ENCODE measurements at places on chromosomes 6 and 20. TPM values are rescaled to one million over a fixed set of nuclear protein-coding genes. Genes with fewer than 3 reads are reported as not detected.

DNA sequence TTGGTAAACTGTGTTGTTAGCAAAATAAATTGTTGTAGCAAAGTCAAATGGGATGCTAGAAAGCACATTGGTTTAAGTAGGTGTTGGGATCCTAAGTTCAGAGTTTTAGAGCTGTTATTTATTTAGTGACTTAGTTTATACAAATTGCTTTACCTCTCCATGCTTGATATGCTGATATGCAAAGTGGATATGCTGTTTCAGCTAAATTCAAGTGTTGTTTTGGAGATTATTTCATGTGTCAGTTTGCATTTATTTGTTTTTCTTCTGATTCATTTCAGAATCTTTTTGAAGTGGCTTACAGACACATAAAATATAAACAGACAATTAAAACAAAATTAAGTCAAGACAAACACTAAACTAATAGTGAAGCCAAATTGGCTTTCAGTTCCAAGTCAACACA is 203.5 kb downstream of the ADGRB3 start:
- no peak for DNase-seq

DNA sequence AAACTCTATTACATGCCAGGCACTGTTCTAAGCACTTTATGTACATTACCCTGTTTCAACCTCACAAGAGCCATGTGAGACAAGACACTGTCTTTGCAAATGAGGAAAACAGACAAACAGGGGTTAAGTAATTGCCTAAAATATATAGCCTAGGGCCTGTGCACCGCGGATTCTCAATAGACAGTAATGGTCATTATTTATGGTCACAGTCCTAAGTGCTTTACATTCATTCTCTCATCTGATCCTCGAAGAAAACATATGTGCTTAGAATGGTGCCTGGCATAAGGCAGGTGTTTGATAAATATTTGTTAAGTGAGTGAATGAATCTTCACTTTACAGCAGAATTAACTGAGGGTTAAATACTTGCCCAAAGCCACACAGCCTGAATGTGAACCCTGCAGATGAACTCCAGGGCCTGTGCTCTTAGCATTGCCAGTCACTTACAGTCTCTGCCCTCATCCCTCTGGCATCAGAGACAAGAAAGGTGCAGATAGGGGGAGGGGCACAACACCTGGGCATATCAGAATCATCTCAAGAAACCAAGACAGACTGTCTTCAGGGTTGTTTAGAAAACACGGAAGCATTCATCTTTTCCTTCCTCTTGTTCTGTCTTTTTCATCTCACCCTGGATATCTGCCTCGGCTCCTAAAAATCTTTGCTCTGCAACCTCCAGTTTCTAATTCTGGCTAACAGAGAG is 92.8 kb upstream of the SASH1 start:
- no peak for DNase-seq

GRCh38 chr6:152124429-152125074 is 317.1 kb downstream of the ESR1 start:
- no peak for DNase-seq

DNA sequence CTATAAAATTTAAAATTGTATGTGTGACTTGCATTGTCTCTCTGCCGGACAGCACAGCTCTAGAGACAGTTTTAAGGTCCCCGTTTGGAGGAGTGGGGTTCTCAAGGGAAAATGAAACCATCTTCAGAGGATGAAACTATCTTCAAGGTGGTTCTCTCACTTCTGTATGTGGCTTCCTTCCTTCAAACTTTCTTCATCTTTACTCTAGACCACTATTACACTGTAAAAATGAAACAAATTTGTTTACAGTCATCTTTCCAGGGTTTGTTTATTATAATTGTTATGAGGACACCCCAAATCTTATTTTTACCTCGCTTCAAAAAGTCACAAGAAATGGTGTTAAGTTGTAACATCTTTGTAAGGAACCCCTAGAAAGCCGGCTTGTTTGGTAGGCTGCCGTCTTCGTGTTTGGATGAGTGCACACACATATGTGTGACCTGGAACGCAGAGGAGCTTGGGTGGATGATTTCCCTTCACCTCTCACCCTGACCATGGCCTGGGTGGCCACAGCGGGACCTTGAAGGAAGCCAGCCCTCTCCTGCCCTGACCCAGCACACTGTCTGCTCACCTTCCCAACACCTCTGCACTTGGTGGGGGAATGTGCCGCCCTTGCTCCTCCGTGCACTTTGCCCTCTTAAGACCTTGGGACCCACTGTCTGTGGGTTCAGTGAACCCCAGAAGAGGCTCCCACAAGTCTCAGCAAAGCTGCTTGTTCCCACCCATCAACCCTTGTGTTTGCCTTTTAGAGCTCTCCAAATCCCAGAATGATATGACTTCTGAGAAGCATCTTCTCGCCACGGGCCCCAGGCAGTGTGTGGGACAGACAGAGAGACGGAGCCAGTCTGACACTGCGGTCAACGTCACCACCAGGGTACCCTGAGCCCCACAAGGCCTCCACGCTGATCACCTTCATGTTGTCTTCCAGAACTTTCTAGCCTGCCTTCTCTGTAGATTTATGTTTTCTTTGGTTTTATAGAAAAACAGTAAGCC is 67.8 kb downstream of the SYTL3 start:
- no peak for DNase-seq

- DNase-seq: no peak
These were observed 22.4 kb upstream of the BACH2 start for GRCh38 chr6:90319044-90319443.

DNA sequence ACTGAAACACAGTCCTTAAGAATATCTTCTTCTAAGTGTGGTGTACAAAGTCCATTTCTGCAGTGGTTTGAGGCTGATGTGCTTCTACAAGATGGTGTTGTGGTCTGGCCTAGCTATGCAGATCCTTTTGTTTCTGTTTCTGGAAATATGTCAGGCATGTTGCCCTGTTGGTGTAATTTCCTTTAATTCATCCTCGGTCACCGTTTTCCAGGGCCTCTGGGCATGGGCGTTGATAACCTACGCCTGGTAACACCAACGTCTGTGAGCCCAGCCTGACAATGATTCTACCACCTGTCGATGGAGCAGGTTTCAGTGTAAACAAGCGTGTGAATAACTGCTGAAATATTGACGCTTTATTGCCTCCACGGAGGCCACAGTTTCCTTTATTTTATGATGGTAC is 33.3 kb upstream of the AFDN start:
- DNase-seq: no peak

DNA sequence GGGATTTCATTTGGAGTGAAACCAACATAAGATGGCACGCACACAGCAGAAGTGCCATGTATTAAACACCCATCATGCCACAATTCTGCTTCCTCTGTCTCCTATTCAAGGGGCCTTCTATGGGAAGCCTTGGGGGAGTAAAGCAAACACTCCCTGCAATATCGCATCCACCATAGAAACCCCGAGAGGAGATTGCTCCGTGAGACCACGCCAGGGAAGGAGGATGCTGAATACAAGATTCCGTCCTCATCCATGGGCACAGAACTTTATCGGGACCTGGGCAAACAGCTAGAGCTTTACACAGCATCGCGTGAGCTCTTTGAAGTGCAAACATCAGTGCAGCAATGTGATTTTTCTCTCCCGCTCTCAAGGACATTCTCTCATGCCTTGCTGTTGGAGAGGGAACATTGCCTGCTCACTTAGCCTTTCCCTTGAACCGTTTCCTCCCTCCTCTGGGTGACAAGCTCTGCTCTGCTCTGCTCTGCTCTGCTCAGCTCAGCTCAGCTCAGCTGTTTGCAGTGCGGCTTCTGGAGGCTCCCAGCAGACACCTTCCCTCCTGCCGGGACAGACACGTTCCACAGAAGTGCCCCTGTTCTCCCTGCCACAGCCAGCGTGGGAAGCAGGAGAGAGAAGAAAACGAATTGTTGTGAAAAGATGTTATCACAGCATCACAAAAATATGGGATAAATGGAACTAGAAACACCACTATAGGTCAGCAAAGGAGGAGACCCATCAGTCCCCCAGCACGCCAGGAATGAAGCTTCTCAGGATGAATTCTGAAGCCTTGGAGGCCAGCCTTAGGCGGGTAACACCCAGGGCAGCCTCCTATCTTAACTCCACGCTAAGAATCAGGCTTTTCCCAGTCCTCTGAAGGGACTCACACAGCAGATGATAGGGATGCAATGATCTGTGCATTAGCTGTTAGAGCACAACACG is 48.2 kb downstream of the RNASET2 start:
- no peak for DNase-seq

DNA sequence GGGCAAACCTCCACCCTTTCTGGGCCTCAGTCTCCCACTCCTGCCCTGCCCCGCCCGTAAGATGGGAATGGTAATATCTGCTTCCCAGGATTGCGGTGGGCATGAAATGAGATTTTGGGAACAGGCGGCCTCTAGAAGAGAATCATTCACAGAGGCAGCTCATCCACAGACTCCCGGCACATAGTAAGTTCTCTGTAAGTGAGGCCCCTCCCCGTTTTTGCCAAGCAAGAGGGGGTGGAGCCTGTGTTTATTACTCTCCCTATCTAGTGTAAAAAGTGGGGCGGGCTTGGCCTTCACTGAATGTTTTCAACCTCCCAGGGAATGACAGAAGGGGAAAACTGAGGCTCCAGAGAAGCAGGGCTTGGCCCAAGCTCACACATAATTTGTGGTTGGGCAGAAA is 20.0 kb downstream of the SUN5 start:
- DNase-seq: peak; percentile 1

DNA sequence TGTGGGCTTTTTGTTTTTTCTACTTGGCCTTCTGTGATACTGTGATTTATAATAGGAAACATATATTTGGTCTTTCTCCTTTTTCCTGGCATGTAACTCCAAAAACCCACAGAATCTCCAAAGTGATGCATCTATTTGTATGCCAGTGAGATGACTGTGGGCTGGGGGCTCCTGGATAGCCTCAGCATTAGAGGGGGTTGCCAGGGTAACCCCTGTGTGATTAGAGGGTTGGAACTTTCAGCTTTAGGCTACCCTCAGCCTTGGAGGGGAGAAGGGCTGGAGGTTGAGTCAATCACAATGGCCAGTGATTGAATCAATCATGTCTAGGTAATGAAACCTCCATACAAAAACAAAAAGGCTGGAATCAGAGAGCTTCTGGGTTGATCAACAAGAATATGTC is 10.6 kb upstream of the SFT2D1 start:
- DNase-seq: no peak

DNA sequence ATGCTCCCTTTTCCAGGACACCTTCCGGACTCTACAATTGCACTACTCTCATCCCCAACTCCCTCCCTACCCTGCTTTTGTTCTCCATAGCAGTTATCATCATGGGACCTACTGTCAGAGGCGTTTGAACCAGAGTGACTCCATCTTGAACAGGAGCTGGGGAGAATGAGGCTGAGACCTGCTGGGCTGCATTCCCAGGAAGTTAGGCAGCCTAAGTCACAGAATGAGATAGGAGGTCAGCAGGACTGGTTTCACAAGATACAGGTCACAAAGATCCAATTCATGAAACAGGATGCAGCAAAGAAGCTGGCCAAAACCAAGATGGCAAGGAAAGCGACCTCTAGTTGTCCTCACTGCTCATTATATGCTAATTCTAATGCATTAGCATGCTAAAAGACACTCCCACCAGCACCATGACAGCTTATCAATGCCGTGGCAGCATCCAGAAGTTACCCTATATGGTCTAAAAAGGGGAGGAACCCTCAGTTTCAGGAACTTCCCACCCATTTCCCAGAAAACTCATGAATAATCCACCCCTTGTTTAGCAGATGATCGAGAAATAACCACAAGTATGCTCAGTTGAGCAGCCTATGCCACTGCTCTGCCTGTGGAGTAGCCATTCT is 15.6 kb downstream of the SLC13A3 start:
- DNase-seq: no peak

- peak; percentile 74 for DNase-seq
These were observed 392.7 kb upstream of the MAN1A1 start for GRCh38 chr6:119742188-119742803.

DNA sequence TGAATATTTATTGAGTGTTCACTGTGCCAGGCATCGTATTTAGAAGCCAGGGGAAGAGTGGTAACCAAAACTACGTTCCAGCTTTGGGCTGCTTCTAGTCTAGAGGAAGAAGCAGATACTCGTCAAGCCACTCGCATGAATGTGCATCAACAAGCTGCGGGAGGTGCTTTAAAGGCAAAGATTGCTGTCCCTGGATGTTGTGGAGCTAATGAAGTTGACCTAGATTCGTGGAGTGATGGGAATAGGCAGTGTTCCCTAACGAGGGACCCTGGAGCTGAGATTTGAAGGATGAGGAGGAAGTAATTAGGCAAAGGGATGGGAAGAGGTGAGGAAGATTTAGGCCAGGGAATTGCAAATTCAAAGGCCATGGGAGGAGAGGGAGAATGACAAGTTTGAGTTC is 118.9 kb downstream of the TMEM170B start:
- DNase-seq: no peak

DNA sequence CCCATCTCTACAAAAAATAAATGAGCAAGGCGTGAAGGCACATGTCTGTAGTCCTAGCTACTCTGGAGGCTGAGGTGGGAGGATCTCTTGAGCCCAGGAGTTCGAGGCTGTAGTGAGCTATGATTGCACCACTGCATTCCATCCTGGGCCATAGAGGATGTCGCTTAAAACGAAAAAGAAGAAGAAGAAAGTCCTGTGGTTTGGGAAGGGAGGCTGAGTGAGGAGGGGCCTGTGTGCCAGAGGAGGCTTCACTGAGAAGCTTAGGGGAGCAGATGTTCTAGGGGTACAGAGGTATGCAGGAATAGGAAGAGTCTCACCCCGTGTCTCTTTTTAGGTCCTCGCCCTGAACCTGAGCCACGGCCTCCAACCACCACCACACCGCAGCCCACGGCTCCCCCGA is 4.2 kb downstream of the MMP9 start:
- DNase-seq: no peak

DNA sequence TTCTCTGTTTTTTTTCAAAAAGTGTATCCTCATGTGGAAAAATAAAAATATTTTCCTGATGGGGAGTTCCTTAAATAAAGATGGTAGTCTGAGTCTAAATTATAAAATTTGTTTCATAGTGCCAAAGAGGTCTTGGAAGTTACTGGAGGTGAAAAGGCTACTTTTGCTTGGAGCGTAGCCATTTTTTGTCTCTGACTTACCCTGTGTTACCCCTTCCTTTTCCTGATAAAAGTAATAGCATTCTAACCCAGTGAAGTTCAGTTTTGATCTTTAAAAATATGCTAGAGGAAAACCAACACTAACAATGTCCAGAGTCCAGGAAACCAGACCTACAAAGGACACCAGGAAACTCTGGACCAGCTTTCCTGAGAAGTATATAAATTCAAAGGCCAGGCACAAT is 112.2 kb upstream of the FOXO3 start:
- no peak for DNase-seq

- DNase-seq: no peak
These were observed 33.3 kb upstream of the SLC22A16 start for GRCh38 chr6:110509617-110510241.

- peak; percentile 46 for DNase-seq
These were observed 130.5 kb downstream of the HFE start for GRCh38 chr6:26217714-26218075.

Gene SLC17A2
- not detected for total RNA-seq

Gene KCNK5
- 33.6 TPM for total RNA-seq

Gene GPLD1
- 0.36 TPM for total RNA-seq

Gene CYP24A1
- not detected for total RNA-seq

Gene LY6G6D
- not detected for total RNA-seq

Gene TENT5A
- 29.5 TPM for total RNA-seq

Gene DDR1
- total RNA-seq: 271 TPM

Gene CTCFL
- total RNA-seq: not detected

Gene SPATS1
- total RNA-seq: not detected

Gene DEFB126
- total RNA-seq: not detected
